ENCODE measurements at places on chromosomes 4 and X.
A peak's percentile ranks its signal among the peaks of the same experiment; 100 is the strongest.

- DNase-seq: no peak
Measured at GRCh38 chr4:16783119-16783518, 115.3 kb downstream of the LDB2 start.

DNA sequence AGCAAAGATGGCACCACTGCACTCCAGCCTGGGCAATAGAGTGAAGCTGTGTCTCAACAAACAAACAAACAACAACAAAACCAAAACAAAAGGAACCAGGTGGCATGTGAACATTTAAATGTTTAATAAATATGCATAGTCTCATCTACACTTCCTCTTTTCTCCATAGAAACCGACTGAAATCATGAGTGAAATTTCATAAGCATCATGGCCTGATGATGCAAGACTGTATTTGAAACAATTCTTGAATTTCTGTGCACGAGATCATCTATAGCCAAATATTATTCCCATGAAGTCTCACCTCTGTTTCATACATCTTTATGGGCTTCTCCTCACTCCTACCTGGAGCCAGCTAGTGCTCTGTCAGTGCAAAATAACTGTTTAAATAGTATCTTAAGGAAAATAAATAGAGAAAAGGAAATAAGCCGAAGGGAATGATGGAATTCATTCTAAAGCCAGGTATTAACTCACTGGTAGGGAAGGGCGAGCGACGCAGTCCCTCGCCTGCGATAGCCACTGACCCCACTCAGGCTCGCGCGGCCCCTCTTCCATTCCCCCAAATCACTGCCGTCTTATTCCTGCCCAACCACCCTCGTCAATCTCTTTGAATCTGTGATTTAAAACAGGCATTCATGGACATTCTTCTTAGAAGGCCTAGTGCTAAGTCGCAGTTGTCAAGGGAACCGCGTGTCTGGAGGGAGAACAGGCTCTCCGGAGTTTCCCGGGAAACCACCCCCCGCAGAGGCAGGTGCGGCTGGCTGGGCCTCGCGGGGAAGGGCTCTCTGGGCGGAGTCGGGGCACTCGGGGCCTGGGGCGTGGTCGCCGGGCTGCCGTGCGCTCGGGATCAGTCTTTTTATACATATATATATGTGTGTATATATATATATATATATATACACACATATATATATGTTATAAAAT, 52.4 kb upstream of the TRIM2 start:
- peak; percentile 65 for DNase-seq

GRCh38 chr4:155607481-155607880, 59.2 kb upstream of the GUCY1A1 start:
- no peak for DNase-seq

DNA sequence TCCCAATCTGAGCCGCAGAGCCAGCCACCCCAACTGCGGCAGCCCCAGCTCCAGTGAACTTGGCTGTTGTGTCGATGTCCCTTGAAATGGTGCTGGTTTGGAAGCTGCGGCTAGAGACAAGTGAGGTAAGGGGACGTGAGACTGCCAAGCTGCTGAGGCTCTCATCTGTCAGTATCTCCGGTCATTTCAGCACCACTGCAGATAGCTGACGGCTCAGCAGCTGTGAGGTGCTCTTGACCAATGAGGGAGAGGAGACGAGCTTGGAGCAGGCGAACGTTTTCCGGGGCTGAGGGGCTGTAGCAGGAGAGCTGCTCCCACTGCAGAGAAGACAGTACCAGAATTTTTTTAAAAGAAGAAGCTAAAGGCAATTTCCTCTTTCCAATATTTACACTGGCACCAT, 175.5 kb upstream of the CASK start:
- DNase-seq: no peak

GRCh38 chrX:150254909-150255308, 108.2 kb upstream of the MAMLD1 start:
- DNase-seq: no peak

DNA sequence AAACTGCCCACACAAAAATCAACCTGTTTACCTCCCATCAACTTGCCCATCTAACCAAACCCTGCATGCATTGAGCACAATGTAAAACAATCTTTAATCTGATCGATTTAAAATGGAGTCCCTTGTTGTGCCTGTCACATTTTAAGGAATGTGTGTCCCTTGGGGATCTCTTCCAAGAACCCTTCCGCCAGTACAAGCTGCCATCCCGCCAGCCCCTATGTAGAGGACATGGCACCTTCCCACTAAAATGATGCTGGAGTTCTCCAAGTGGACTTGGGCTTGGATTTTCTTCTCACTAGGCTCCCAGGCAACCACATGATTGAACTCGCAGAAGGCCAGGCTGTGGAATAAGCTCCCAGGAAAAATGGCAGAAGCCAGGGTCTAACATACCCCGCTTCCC, 45.8 kb upstream of the ENPP6 start:
- no peak for DNase-seq

DNA sequence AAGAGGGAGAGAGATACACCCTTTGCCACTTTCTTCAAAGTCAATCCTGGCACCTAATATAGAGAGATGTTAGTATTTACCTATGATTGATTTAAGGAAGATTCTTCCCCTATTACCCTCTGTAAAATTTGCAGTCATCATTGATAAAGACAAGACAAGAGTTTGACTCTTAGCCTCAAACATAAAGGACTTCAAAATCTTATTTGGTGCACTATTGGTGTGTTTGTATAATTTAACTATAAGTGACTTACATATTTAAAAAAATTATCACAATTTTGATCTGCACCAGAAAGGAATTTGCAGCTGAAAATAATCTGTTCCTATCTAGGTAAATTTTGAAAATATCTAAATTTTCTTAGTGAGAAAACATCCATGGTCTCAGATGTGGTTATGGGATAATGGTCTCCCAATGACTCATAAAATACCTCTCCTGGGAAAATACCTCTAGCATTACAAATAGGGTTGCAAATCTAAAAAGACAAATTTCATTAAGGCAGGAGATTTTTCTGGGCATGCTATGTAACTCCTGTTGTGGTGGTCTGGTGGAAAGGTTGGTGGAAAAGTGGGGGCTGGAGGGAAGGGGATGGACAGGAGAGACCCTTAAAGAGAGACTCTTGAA, 173.6 kb upstream of the MED14 start:
- peak; percentile 60 for DNase-seq

- DNase-seq: no peak
Measured at GRCh38 chr4:7007944-7008343, 35.2 kb upstream of the TADA2B start.

DNA sequence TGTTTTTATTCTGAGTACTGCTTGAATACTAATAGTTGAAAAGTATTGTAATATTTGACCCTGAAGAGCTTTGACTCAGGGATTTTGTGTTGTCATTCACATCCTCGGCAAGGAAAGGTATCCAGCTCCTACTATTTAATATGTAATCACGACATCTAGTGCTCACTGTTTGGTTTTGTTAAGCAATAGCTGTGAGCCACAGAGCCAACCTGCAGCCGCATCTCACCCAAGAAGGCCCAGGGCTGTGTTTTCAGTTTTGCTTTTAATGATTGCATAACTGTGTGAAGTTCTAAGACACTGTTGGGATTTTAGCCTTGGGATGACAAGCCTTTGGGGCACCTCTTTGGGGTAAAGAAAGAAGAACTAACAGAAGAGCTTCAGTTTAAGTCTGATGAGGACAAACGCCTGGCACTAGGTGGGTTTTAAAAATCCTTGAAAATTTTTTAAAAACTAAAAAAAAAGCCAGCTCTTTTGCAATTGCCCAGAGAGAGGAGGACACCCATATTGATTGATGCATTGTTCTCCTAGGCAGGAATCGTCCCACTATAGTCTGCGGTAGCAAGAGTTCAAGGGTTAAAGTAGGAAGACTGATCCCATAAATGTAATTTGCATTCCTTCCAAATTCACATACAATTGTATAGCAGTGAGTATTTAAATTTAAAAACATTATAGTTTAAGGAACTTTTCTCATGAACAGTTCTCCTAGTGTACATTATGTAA, 157.8 kb downstream of the RELL1 start:
- no peak for DNase-seq

DNA sequence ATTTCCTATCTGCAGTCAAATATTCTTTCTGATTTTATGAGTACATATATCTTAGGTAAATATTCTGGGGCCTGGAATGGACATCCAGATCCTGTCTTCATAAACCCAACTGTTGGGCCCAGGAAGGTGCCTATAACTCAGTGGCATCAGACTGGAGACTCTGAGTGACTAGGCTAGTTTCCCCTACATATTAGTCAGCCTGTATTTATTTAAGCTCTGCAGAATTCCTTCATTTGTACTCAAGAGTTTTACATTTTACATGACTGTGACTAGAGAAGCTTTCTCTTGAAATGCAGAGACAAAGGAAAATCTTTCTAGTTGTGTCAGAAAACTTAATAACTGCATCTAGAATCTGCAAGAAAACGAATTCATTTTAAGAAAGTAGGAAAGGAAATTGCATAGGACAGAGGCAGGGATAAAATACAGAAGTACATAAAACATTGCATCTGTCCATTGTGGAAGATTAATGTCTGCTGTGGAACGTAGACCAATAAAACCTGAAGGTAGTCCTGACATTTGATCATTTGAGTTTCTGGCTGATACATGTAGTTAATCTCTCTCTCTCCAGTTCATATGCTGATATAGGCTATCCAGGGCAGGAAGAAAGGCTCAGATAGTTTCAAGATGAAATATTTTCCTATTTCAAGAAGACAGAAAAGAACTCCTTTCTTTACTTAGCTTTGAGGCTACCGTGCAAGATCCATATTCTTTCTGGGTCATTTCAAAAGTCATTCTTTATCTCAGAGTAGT, 78.2 kb downstream of the OPHN1 start:
- no peak for DNase-seq

GRCh38 chrX:5791721-5792120, 436.9 kb downstream of the NLGN4X start:
- no peak for DNase-seq

GRCh38 chrX:132413459-132413858, 75.4 kb downstream of the MBNL3 start:
- DNase-seq: no peak

DNA sequence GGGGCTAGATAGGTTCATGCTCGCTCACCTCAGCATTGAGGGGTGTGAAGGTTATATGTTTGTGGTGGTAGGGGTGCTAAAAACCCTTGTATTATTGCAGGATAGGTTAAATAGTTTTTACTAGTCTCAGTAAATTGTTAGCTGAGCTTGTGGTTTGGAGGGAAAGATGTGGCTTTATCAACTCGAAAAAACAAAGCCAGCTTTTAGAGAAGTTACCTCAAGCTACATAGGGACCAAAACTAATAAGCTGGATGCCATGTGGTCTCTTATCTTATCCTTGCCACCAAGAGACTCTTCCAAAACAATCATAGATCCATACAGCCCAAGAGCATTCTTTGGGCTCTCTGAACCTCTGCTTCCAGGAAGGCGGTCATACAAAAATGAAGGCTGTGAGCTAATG, 29.2 kb downstream of the MSN start:
- DNase-seq: no peak

GRCh38 chr4:168972596-168972995, 37.5 kb downstream of the CBR4 start:
- DNase-seq: no peak

GRCh38 chr4:97778174-97778573, 365.1 kb downstream of the STPG2 start:
- no peak for DNase-seq

GRCh38 chr4:147789596-147789995, 57.7 kb downstream of the ARHGAP10 start:
- DNase-seq: no peak

DNA sequence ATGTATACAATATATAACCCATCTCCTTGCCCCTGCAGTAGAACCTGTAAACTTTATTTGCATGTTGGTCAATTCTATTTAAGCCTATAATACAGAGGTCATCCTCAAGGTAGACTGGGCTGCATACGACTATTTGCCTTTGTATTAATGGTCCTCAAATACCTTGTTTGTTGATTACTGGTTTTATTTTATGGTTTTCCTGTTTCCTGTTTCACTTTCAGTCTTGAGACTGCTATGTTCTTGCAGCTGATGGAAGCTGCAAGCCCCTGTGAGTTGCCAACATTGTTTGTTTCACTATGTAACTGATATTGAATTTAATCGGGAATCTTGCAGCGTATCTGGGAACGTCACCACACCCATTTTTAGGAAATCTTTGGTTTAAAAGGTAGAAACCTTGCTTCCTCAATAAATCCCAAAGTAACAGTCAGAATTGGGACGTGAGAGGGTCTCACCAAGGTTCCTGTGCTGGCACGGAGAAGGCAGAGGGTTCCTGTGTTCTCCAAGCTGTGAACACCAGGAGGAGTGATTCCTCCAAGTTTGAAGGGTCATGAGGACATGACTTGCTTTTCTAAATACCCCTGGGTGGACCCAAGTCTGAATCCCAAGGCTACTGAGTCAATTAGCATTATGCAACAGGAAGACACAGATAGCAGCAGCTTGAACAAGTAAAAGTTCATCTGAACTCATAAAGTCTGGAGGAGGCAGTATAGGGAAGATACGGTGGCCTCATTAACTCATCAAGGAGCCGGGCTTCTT, 110.6 kb upstream of the PNPLA4 start:
- no peak for DNase-seq

GRCh38 chr4:128068918-128069317, 7.8 kb downstream of the LARP1B start:
- DNase-seq: peak; percentile 50

DNA sequence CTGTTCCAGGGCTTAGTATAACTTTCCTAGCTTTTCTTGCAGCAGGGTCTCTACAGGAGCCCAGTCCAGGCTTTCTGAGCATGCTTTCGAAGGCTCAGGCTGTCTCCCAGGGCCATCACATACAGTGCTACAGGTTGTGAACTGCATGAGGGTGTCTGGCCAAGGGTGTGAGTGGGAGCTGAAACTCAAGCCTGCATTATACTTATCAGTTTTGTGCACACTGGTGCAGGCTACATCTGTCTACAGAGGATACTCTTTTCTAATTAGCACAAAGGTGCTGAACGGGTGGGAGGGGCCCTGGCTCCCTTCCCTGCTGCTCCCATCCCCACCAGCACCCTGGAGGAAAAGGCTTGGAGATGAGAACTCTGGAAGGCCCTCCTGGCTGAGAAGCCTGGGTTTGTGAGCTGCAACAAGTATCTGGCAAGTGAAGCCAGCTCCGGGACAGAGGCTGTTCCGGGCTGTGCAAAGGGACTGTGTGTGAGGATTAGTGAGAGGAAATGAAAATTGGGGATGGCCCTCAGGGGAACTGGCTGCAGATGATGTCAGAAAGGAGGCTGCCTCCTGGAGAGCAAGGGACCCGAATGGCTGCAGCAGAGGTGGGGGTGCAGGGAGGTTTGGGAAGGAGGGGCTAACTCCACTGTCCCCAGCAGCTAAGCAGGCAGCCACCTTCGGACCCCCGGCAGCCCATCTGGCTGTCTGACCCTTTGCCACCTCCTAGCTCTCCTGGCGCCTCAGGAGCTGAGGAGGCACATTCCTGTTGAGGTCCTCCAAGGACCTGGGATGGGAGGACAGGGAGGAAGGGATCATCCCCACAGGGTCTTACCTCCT, 68.5 kb downstream of the EFNB1 start:
- no peak for DNase-seq

Data from ACHN (cell line).